ENCODE measurements at places on chromosomes 3 and 15.
A peak's percentile ranks its signal among the peaks of the same experiment; 100 is the strongest.

DNA sequence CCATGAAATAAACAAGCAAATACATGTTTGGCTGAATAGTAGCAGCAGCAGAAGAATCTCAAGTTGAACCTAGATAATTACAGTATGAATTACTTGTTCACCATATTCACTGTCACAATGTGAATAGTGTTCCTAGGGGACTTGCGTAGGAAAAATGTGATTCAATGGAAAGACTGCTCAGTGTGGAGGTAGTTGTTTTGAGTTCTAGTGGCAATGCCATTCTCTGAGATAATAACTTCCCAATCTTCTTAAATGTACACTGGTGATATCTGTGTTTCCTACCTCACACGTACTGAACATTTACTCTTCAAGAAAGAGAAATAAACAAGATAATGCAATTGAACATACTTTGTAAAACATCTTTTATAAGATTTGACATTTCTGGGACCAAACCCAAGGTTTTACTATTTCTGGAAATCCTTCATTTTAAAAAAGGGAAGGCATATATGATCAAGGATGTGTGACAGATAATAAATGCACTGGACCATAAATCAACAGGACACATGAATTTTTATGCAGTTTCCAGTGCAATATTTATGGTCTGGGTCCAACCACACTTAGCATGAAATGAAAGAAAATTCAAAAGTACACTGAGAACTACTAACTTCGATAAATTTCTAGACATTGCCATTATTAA, 598.3 kb upstream of the ZNF385D start:
- no peak for DNase-seq

DNA sequence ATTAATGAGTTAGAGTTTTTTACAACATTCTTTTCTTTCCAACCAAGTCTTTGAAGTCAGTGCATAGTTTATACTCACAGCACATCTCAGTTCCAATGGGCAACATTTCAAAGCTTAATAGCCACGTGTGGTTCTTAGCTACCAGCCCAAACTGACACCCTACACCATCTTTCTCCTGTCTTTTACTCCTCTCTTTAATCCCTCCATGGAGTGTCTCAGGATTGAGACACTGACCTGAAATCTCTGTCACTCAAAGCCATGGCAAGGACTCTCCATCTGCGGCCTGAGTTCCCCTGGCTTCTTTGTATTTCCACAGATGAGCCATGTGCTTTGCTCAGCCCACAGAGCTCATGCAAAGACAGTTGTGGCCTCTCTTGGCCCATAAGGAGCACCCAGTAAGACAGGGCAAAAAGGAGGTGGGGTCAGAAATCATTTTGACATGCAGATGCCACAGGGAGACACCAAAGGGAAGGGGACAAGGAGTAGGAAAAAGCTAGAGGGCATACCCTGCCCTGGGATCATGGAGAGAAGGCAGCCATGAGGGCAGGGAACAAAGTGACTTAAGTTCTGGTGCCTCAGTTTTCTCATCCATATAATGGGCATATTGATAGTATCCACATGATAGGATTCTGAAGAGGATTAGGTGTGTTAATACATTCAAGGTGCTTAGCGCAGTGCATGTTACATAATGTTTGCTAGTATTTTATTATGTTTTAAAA, 493.6 kb upstream of the PROK2 start:
- DNase-seq: no peak

- DNase-seq: peak; percentile 40
These were observed 4.8 kb downstream of the SACM1L start for GRCh38 chr3:45693941-45694521.

GRCh38 chr15:58467121-58467721, 35.4 kb downstream of the LIPC start:
- DNase-seq: no peak

DNA sequence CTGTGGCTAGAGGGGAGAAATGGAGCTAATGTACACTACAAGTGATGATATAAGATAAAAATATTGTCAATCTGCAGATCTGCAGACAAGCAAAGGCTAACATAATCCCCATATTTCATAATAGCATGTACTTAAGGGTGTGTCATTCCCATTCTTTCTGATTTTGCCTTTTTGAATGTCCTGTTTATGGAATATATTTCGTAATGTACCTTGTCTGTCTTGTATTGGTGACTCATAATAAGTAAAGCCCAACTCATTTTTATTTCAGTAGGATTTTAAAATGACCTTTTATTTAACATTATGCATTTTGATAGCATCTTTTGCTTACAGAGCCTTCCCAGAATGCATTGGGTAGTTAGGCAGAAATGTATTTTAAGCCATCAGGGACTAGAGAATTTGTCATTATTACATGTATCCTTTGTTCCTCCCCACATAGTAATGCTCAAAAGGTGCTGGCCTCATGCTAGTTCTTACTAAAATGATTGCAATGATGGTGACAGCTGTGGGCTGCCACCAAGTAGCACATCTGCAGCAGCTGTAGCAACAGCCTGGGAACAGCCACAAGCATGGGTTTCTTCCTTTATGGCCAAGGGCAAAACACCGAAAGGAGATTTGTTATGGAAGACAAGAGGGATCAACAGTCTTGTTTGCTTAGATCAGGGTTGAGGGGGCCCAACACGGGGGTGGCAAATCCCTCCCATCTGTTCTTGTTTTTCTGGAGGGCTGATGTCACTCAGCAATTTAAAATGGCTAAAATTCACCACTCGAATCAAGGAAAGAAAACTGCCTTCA, 188.5 kb downstream of the CADPS start:
- DNase-seq: no peak

- no peak for DNase-seq
These were observed 7.4 kb downstream of the RRP9 start for GRCh38 chr3:51934139-51934850.
